ENCODE measurements at places on chromosomes 11 and 22. TPM values are rescaled to one million over a fixed set of nuclear protein-coding genes. Genes with fewer than 3 reads are reported as not detected.

DNA sequence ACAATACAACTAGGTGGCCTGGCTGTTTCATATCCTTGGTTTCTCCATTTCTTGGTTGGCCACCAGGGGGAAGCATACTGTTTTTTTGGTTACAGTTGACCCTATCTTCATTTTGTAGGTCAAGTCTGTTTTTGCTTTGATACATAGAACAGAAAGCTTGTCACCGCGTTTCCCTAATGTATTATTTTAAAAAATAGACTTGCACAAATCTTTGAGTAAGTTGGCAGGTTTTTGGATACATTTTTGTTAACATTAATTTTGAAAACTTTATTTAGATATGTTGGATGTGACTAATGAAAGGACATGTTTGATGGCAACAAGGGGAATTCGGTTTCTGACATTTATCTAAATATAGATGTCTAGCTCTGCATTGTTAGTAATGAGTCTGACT is 3.0 kb downstream of the NCR3LG1 start:
- peak; percentile 32 for DNase-seq

- no peak for DNase-seq
Observed at GRCh38 chr11:3684819-3685172, 13.6 kb upstream of the CHRNA10 start.

DNA sequence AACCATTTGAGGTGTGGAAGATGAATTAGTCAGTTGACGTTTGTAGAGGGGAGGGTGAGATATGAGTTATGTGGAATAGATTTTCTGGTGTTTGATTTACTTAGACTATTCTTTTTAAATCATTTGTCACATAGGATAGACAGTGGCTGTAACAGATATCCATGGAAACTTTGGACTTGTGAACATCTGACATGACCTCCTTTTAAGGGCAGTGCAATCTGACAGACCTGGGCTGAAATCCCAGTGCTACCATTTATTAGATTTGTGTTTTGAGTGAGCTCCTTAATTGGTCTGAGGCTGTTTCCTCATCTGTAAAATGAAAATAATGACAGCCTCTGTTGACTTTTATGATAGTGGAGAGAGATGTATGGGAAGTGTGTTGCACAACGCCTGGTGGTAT is 159.9 kb downstream of the TEAD1 start:
- DNase-seq = no peak

GRCh38 chr11:11580841-11581411 is 40.9 kb downstream of the GALNT18 start:
- no peak for DNase-seq

DNA sequence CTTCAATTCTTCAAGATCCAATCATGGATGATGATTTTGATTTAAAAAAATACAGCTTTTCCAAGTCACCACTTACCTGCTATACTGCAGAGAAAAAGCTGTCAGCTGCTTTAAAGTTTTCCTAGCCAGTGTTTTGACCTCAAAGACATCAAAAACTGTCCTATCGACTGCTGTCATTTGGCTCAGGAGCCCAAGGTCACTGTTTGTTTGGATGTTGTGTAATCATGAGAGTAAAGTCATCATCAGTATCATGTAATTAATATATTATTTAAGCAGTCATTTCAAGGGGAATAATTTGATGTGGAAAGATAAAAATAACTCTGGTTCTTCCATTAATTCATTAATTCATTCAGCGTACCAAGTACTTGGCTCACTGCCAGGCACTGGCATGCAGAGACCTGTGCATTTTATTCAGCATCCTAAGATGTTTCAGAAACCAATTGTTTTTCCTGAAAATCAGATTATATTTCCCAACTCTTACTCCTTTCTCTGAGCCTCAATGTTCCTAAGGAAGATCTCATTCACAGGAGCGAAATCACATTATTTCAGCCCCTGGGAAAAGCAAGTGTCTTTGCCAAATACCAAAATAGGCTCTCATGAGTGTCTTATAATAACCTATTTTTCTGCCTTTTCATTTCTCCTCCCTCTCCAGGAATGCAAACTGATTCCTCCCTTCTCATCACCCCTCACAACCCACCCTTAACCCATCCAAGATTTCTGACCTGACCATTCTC is 59.9 kb downstream of the SLC1A2 start:
- no peak for DNase-seq

- no peak for DNase-seq
Observed at GRCh38 chr11:33086017-33086416, 46.6 kb downstream of the TCP11L1 start.

DNA sequence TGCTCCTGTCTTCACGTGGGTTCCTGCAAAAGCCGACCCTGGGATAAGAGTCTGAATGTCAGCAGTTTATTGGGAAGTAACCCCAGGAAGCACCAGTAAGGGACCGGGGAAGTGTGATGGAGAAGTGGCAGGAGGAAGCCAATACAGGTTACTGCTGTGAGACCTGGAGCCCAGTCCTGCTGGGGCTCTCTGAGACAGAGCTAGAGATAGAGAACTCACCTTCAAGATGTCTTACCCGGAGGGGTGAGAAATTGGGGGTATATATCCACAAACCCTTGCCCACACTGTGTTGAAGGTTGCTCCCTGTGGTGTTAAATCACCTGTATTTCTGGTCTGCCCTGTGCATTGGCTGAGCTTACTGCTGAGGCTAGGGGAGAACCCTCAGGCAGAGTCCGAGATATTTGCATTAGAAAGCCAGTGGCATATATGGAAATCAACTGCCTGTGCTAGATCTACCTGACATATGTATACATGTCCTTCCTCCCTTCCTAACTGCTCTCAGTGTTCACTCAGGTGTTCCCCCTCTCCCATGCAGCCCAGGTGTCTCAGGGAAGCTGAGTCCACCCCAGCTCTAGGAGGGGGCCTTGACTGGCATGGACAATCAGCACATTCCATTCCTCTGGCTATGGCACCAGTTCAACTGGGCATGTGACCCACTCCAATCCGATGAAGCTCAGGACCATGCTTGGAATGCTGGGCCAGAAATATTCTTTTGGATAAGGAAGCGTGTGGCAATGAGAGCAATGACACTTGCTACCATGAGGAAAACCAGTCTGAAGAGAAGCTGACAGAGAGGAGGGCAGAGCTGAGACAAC is 6.8 kb upstream of the MICAL2 start:
- DNase-seq = no peak

OOSP4B gene
- total RNA-seq = not detected

ISX gene
- total RNA-seq = not detected

OR52B4 gene
- not detected for total RNA-seq

USP2 gene
- 7.0 TPM for total RNA-seq

TMEM86A gene
- 4.0 TPM for total RNA-seq

DUSP8 gene
- 1.8 TPM for total RNA-seq

OR52I1 gene
- total RNA-seq = not detected

F2 gene
- total RNA-seq = not detected

MIEF1 gene
- 10.7 TPM for total RNA-seq
